ENCODE measurements at places on chromosomes 2 and 18. TPM values are rescaled to one million over a fixed set of nuclear protein-coding genes. Genes with fewer than 3 reads are reported as not detected.

Gene POTEE
- total RNA-seq = 1.4 TPM

DNA sequence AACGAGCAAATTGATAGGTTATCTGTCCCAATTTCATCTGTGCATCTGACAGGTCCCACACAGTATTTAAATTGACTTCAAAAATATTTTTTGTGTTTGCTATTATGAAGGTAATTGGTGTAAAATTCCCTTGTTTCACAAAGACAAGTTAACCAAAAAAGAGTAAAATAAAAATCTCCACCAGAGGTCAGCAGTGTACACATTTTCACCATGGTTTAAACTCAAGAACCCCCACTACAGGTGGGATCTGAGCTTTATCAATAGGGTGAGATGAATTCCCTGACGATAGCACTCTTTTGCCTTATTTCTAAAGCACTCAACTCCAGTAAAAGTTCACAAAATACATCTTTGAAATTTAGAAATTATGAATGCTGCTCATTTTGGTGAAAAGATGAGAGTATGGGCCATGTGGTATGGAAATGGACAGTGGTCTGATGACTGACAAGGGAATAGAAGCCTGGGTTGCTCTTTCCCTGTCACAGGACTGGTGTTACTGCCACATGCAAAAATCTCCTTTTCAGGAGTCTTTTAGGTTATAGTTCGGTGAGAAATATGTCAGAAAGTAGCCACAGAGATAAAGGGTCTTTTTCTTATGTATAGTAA lies 68.0 kb downstream of the SERPINB8 start:
- DNase-seq = no peak

- DNase-seq = no peak
These were observed 221.5 kb upstream of the ACVR2A start for GRCh38 chr2:147623328-147623727.

DNA sequence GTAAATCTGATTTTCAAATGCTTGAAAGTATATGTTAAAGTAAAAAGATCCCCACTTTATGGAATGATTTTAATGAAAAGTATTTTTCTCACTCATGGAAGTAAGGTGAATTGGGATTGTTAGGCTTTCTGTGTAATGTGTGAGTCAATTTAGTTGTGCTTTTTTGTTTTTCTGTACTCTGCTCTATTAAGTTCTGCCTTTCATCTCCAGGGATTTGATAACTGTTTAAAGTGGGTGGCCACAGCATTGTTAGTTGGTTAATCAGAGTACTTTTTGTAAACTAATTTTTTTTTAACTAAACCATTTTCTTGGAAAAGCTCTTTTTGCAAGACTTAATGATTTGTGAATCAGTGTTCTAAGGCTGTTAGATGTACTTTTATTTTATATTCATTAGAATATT lies 76.8 kb downstream of the ABI2 start:
- no peak for DNase-seq

DNA sequence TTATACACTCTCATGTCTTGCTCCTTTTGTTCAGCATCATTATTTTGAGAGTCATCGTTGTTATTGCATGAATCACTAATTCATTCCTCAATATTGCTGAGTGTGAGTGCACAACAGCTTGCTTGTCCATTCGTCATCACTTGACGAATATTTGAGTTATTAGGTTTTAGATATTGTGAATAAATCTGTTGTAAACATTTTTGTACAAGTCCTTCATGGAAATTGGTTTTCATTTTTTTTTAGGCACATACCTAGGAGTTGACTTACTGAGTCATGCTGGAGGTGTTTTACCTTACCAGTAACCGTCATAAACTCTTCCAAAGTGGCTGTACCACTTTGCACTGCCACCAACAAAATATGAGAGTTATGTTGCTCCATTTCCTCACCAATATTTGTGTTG lies 84.2 kb upstream of the NCK2 start:
- DNase-seq = no peak

GRCh38 chr18:1916869-1917523 lies 654.3 kb downstream of the METTL4 start:
- DNase-seq = no peak

DNA sequence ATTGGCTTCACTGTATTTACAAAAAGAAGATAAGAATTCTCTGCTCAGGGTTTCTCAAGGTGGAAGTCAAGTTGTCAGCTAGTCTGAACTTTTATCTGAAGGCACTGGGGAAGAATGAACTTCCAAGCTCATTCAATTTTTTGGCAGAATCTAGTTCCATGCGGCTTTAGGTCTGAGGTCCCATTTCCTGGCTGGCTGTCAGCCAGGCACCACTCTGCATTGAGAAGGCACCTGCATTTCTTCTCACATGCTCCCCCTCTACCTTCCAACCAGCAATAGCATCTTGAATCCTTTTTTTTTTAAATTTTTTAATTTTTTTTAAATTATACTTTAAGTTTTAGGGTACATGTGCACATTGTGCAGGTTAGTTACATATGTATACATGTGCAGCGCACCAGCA lies 46.2 kb upstream of the RPE start:
- no peak for DNase-seq

- no peak for DNase-seq
These were observed 338.0 kb downstream of the NYAP2 start for GRCh38 chr2:225737556-225737955.

Gene DAW1
- total RNA-seq = not detected

Gene TRIM43
- 2.3 TPM for total RNA-seq

GRCh38 chr2:195642027-195642678 lies 14.9 kb upstream of the SLC39A10 start:
- no peak for DNase-seq

Gene TRPM8
- total RNA-seq = not detected

- no peak for DNase-seq
These were observed 45.3 kb downstream of the BMP10 start for GRCh38 chr2:68825866-68826265.

Gene STK25
- 347 TPM for total RNA-seq

Gene BOK
- total RNA-seq = 13.8 TPM

Gene CRYBA2
- 0.49 TPM for total RNA-seq

Gene EFR3B
- total RNA-seq = 22.9 TPM

DNA sequence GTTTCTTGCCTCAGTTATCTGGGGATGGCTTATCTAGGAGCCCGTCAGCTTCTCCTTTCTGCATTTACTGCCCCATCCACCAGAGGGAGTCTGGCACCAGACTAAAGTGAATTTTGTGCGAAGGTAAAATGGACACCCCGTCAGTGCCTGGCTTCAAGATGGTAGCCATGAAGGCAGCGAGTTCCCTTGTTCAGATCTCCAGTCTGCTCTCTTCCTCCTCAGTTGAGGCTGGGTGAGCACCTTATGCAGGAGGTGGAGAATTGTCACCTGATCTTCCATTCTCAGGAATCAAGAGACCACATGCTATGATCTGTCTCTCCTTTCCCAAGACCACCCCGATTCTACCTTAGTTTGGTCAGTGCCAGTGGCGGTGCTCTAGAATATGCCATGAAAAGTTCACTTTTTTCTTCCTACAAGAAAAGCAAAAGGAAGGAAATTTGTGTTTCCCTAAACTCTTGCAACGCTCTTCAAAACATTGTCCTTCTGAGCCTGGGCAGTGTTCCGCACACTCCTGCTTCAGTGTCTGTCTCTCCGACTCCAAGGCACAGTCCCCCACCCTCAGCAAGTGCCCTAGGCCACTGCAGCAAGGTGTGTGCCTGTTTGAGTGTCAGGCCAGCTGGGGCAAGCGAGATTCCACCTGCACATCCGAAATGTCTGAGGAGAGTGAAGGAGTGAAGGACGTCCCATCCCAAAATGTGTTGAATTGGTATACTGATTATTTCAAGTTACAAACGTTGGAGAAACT lies 168.6 kb downstream of the SS18 start:
- DNase-seq = peak; percentile 45

Gene NLRC4
- total RNA-seq = not detected

GRCh38 chr2:196957442-196957841 lies 30.9 kb upstream of the PGAP1 start:
- DNase-seq = no peak

Gene CYS1
- not detected for total RNA-seq

Gene SULT1C4
- total RNA-seq = 1.6 TPM

DNA sequence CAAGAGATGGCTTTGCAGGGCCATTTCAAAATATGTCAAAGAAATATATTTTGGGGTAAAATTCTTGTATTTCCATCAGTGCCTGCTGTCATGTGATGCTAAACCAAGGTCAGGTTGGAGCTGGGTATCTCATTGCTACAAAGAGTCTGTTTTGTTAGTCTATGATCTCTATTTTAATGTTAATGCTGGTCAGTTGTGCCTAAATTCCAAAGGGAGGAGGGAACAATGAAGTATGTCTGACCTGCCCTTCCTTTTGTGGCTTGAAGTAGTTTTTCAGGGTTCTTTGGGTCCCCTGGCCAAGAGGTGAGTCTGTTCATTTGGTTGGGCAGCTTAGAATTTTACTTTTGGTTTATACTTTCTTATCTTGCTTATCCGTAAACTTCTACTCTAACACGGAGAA lies 61.6 kb upstream of the DYNAP start:
- no peak for DNase-seq

DNA sequence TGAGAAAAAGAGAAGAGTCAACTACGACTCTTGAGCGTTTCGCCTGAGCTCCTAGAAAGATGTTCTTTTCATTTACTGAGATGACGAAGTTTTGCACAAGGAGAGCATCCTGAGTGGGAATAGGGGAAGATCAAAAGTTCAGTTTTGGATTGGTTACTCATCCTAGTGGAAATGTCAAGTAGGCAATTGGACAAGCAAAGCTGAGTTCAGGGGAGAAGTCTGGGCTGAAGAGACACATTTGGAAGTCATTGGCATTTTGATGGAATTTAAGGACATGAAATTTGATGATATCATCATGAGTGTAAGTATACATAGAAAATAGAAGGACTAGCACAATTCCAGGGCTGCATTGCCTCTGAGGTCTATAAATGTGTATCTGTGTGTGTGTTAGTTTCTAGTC lies 416.6 kb downstream of the RAD51AP2 start:
- no peak for DNase-seq

GRCh38 chr2:28219138-28219537 lies 173.5 kb upstream of the FOSL2 start:
- DNase-seq = no peak

Gene SERPINB3
- total RNA-seq = not detected

- no peak for DNase-seq
These were observed 15.4 kb downstream of the IL1B start for GRCh38 chr2:112821142-112821541.

DNA sequence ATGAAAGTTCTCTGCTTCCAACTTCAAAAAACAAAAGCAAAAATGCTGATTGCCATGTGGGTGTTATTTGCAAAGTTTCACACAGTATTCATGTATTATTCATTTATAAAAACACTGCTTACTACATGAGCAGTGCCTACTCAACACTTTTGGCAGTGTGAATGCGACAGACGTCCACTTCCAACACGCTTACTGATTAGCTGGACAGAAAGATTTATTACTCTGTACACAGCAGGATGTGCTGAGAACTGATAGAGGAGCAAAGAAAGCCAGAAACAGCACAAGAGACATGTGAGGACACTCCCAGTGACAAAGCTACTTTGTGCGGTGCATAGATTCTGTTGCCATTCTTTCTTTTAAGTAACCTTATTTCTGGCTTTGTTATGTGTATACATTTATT lies 258.8 kb downstream of the DLGAP1 start:
- DNase-seq = no peak

DNA sequence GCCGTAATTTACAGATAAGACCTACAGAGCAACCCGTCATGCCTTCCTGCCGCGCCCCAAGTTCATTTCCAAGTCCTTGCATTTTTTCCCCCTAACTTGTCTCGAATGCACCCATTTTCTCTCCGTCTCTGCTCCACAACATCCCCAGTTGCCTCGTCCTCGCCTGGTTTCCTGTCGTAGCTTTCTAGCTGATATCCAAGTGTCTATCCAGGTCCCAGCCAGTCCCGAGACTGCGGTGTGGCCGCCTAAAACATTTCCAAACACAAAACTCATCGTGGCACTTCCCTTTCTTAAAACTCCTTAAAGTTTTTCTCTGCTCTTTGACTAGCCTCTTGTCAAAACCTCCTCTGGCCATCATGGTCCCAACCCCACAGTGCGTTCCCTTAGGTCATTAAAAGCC lies 1.2 kb upstream of the BARD1 start:
- no peak for DNase-seq

Gene NT5C1B
- not detected for total RNA-seq

GRCh38 chr18:23337599-23338444 lies 115.3 kb upstream of the RIOK3 start:
- DNase-seq = no peak

- DNase-seq = peak; percentile 40
These were observed 140.8 kb downstream of the MEIS1 start for GRCh38 chr2:66575625-66576310.
